ENCODE measurements at places on chromosomes 6 and 20. TPM values are rescaled to one million over a fixed set of nuclear protein-coding genes. Genes with fewer than 3 reads are reported as not detected.
A peak's percentile ranks its signal among the peaks of the same experiment; 100 is the strongest.

HDGFL1 gene
- not detected for total RNA-seq

NRSN2 gene
- 49.1 TPM for total RNA-seq

EBF4 gene
- 2.5 TPM for total RNA-seq

FRS3 gene
- total RNA-seq = 6.1 TPM

PHACTR2 gene
- total RNA-seq = 13.8 TPM

SLC24A3 gene
- total RNA-seq = not detected

- DNase-seq = no peak
These were observed 305.0 kb downstream of the BCKDHB start for GRCh38 chr6:80411486-80411885.

- no peak for DNase-seq
These were observed 117.5 kb upstream of the CEP85L start for GRCh38 chr6:118768904-118769325.

DNA sequence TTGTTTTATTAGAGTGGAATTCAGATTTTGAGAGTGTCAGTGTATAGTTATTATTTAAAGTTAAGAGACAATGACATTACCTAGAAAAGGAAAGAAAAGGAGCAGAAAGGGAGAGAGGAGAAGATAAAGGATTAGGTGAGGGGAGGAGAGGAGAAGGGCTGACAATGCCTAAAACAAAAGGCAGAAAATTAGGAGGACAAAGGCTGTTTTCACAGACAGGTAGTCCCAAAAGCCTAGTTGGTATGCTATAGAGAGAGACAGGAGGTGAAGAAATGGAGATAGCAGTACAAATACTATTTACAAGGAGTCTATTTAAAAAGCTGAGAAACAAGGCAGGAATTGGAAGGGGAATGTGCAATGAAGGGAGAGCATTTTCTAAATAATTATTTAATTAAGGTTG, 409.4 kb upstream of the ADGRB3 start:
- DNase-seq = no peak

GRCh38 chr6:113719545-113719944, 137.6 kb upstream of the MARCKS start:
- no peak for DNase-seq

DNA sequence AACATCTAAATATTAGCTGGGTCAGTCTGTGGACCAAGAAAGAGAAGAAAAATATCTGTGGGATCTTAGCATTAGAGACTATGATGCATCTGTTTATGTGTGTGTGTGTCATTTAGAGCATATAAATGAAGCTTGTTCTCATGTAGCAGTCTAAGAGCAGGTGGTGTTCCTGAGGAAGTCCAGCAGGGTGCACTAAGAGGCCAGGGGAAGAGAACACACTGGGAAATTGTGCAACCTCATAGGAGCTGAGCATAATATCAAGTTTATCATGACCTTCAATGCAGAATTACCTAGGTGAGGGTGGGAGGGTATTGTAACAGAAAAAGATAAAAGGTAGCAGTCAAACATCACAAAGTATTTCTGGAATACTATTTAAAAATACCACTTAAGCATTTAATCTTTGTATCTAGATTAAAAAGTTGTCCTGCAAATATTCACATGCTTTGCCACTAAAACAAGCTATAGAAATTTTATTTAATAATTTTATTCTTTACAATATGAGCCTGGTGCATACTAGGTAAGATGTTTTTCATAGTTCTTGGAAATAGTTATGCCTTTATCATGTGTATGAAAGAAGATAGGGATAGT, 80.5 kb downstream of the SMPDL3A start:
- peak; percentile 12 for DNase-seq

- peak; percentile 84 for DNase-seq
These were observed 108.4 kb upstream of the PLEKHG1 start for GRCh38 chr6:150491131-150491810.

DNA sequence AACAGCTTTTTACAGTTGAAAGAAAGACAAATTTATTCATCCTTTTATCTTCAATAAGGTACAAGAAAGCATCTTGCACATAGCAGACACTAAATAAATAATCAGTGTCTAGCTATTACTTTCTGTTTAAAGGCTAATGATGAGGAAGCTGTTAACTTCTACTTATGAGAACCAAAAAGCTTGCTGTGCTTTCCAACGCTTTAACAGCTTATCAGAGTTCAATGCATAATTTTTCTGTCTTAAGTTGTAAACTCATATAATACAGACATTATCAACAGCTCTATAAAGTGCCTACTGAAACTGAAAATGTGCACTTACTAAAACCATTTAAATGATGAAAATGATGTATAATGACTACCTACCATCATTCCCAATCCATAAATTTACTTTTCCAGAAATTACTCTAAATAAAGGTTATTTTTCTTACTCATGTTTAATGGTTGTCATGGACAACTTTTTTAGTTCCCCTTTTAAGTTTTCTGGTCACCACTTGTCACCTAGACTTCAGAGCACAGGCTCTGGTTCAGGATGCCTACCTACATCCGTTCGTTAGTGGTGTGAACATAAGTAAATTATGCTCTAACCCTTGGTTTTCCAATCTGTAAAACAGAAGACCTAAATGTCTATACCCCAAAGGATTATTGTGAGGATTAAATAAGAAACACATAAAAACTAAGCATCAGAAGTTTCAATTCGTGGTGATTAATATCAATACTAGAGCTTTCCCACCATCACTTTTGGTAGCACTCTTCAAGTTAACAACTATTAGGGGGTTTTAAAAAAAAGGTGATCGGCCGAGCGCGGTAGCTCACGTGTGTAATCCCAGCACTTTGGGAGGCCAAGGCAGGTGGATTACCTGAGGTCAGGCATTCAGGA, 8.0 kb downstream of the PNISR start:
- no peak for DNase-seq

DNA sequence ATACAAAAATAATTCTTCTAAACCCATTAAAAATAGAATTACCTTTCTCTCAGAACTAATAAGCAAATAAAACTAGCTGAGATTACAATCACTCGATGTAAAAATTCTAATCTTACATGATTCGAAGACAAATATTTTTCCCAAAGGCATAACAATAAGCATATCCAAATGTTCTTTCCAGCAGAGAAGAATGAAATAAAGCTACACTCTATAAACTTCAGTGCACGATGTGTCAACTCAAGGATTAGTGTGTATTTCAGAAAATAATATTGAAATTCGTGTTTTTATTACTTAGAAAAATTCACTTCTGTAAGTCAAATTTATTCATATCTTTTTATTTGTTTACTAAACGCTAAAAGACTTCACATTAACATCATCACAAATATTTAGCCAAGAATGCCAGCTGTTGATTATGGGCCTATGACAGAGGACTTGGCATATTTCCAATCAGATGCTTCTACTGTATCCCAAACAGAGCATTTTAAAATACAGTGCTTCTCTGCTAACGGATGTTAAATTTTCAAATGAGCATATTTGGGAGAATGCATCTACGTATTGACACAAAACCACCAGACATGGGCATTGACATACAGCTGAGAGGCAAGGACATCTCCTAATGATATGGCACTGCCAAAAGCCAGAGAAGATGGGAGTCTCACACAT, 54.7 kb upstream of the PDE7B start:
- no peak for DNase-seq

DNA sequence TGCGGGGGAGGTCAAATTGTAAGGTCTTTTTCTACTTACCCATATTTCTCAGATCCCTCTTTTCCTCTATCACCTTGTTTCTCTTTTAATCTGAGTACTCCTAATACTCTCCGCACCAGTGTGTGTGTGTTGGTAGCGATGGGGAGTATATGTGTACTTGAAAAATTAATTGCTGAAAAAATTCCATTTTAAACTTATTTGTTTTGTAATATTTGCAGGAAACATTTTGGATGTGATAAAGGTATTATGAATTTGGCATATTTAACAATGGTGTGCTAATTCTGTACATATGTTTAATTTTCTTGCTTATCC, 48.1 kb upstream of the MLIP start:
- DNase-seq = no peak

GRCh38 chr6:167779993-167780655, 46.6 kb upstream of the AFDN start:
- DNase-seq = no peak

DNA sequence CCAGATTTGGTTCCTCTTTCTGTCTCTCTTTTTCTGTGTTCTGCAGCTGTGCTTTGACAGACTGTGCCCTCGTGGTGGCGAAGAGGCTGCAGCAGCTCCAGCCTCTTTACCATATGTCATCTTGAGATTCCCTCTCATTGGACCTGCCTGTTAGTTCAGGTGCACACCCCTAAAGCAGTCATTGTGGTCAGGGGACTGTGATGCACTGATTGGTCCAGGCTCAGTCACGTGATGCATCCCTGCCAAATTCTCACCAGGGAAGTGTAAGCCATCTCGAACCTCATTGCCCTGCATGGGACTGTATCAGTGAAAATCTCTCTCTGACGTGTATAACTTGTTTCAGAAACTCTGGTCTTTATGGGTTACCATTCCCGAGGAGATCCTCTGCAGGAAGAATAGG, 160.3 kb downstream of the EYA2 start:
- no peak for DNase-seq

GRCh38 chr6:74289884-74290283, 593.9 kb downstream of the CD109 start:
- DNase-seq = no peak

- DNase-seq = no peak
These were observed 19.5 kb upstream of the SIRT5 start for GRCh38 chr6:13554929-13555333.

GRCh38 chr20:19193349-19193748, 19.1 kb upstream of the SLC24A3 start:
- no peak for DNase-seq

DNA sequence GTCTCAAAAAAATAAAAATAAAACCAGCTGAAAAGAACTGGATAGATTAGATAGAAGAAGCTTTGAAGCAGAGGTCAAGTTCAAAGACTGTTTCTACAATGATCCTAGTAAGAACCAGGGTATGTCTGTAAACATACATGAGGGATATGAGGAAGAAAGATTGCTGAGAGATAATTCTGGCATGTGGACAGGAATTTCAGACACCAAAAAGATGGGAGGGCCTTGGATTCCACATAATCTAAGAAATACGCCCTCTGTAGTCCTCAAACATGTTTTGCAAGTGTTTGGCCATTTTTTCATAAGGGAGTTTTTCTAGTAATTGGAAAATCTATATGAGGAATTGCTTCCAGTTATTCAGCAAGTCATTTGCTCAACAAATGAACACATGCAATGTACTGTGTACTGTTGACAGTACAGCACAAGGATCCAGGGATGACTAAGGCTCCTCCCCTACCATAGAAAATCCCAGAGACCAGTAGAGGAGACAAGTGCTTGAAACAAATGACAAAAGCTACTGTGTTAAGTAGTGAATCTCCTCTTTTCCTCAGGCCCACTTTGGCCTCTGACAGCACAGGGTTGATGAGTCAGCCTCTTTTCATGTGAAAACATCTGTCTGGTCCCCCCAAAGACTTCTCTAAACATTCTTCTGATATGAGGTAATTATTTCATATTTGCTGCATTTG, 795.9 kb downstream of the MAFB start:
- no peak for DNase-seq

- no peak for DNase-seq
These were observed 89.8 kb upstream of the ATXN1 start for GRCh38 chr6:16851044-16851540.

GRCh38 chr6:83354747-83355146, 76.1 kb downstream of the ME1 start:
- no peak for DNase-seq

DNA sequence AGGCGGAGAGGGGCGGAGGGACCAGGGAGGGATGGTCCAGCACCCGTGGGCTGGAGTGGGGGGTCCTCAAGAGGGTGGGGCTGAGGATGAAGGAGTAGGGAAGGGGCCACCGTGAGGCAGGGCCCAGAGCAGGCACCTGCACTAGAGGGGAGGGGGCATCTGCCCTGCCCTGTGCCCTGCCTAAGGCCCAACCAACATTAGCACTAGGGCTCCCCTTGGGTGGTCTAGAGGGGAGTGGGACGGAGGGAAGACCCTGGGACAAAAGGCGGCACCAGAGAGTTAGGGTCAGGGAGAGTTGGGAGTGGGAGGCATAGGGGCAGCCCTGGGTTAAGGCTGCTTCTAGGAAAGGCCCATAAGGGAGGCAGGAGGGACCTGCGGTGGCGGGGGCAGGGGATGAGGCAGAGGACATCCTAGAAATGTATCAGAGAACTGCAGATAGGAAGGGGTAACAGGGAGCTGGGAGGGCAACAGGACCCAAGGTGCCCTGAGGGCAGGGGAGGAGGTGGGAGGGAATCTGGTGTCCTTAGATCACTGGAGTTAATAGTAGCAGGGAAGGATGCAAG, 24.5 kb downstream of the HLA-F start:
- DNase-seq = no peak

DNA sequence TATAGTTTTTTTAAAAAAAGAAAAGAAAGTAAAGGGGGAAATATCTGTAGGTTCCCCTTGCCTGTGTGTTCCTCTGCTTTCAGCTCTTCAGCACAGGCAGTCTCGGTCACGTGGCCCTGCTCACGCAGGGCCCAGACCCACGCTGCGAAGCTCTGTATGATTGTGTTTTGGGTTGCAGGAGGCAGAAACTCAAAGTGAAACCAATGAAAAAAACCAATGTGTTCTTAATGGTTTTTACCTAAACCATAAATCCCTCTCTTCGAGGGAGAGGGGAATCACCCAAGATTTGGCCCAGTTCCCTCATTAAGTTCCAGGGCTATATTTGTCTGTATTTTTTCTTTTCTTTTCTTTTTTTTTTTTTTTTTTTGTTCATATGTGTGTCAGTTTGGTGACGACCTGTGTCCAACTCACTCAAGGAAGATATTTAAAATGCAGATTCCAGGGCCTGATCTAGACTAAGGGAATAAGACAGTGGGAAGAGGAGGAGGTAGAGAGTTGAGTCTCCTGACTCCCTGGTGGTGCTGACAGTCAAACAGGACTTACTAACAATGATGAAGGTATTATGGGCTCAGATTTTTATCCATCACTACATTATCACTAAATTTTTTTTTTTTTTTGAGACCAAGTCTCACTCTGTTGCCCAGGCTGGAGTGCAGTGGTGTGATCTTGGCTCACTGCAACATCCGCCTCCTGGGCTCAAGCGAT, 33.8 kb upstream of the RREB1 start:
- DNase-seq = no peak

GRCh38 chr6:137867685-137868509, 838 bp downstream of the TNFAIP3 start:
- no peak for DNase-seq

DNA sequence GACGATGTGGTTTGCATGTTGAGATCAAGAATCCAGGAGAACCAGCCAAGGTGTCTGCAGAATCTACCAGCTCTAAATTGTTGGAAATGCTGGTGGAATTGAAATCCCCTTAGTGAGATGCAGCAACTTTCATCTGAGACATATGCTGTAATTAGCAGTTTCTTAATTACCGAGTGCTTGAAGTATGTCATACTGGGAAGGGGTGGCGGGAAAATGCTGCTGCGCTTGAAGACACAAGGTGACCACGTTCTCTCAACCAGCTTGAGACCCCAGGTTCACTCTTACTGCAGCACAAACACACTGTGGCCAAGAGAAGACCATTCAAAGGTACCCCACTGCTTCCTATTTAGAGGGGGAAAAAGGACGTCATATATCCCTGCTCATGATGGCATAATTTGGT, 59.0 kb downstream of the PFDN4 start:
- DNase-seq = no peak

All from epithelial cell of proximal tubule (primary cell).